C1 segment of cervical spinal cord (tissue), 14 donors: ENCODE measurements at places on chromosomes 1 and 21.

- no peak for DNase-seq
Observed at GRCh38 chr1:201436393-201436792, 14.9 kb upstream of the TNNI1 start.

- peak; percentile 41 for DNase-seq
Observed at GRCh38 chr1:207579436-207579799, 65.5 kb upstream of the CR1L start.

DNA sequence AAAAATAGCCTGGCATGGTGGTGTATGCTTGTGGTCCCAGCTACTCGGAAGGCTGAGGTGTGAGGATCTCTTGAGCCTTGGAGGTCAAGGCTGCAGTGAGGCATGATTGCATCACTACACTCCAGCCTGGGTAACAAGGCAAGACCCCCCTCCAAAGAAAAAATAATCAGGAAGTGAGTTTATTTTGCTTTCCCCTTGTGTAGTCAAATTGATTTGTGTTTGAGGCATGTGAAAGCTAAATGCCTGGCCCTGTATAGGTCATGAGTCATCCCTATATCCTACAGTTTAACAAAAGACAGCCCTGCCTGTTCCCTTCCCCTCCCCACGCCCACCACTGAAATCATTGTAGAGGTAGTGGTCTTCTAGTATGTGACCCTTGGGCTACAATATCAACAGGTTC lies 241.4 kb upstream of the JUN start:
- DNase-seq, result no peak

DNA sequence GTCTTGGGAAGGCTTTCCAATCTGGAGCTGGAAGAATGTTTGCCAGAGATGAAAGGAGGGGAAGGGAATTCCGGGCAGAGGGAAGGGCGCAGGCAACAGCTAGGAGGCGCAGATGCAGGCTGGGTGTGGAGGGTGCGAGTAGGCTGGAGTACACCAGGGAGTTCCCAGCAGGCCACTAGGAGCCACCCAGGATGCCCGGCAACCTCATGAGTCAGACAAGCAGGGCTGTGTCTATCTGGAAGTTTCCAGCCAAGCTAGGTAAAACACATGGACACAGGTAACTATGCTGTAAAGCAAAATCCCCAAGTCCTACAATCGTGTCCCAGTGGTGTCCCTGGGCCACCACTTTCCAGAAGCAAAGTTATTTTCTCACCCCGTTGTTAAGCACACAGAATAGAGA lies 990 bp upstream of the NBL1 start:
- DNase-seq, result no peak

DNA sequence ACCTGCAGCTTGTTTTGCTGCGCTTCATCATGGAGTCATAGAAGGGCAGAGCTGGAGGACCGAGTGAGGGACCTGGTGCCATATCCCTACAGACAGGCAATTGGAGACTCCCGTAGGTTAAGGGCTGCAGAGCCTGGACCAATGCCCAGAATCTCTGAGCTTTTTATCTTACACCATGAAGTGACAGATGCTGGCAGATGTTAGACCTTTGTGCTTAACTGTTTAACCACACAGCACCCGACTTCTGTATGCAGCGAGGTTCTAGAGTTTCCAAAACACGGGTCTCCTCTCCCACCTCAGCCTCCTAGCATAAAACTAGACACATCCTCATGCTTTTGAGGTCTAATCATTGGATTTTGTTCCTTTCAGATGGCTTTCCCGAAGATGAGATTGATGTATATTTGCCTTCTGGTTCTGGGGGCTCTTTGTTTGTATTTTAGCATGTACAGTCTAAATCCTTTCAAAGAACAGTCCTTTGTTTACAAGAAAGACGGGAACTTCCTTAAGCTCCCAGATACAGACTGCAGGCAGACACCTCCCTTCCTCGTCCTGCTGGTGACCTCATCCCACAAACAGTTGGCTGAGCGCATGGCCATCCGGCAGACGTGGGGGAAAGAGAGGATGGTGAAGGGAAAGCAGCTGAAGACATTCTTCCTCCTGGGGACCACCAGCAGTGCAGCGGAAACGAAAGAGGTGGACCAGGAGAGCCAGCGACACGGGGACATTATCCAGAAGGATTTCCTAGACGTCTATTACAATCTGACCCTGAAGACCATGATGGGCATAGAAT lies 47.6 kb downstream of the B3GALT5 start:
- DNase-seq, result no peak

- no peak for DNase-seq
Observed at GRCh38 chr1:54763816-54764132, 549 bp downstream of the PARS2 start.

GRCh38 chr1:176222196-176222595 lies 15.1 kb upstream of the COP1 start:
- no peak for DNase-seq

DNA sequence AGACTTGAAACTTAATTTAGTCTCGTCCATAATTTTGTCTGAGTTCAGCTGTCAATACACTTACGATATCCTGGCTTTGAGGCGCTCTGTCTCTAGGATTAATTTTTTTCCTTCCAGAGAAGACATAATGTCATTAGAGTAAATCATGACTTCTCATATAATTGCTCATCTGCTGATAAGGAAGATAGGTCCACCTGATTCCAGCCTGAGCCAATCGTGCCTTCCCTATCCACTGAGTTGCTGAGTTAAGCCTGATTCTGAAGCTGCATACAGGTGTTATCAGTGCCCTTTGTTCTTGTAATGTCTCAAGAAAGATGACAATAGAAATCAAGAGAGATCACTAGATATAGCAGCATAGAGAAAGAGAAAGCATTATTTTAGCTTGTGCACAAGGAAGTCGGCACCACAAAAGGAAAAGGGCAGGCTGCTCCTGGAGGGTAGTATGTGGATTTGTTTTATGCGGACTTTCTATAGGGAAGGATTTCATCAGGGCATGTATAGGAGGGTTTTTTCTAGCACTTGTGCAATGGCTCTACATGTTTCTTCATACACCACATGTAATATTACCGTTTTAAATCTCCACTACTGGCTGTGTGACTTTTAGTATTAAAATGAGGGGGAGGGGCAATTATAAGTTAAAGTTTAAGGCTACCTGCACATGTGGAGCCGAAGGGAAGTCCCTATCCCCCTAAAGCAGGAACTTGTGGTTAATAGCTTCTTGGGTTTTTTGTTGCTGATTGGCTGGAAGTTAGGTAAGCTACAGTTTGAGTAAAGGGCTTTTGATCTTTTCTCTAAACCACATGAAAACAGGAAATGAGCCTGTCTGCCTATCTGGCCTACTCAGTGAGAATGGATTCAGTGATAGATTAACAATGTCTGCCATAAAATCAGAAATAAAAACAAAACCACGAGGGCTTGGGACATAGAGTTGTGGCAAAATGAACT lies 133.4 kb downstream of the PLPPR5 start:
- DNase-seq, result no peak

DNA sequence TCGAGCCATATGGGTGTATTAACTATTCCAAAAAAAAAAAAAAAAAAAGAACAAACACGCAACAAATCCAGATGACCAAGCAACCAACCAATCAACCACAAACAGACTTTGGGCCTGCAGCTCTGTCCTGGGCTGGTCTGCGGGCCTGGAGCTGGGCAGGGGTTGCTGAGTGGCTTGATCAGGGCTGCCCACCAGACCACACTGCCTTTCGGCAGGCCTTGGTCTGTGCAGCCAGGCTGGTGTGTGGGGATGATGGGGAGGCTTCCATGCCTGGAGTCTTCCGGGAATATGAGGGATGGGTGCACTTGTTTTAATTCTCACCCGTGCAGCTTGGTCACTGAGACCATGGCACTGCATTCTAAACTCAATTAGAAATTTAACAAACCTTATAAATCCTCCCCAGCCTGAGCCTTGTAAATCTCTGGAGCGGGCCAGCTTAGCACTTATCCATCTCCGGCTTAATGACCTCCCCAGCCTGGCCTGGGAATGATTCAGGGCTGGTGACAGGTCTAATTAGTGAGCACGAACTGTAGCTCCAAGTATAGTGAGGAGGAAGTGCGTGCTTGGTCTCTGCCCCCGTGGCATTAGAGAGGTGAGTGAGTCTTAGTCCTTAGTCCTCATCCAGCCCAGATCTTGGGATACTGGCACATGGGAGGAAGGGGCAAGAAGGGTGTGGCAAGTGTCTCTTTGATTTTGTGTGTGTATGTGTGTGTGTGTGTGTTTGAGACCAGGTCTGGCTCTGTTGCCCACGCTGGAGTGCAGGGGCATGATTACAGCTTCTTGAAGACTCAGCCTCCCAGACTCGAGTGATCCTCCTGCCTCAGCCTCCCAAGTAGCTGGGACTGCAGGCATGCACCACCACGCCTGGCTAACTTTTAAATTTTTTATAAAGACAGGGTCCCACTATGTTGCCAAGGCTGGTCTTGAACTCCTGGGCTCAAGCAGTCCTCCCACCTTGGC lies 74.6 kb upstream of the CSF3R start:
- no peak for DNase-seq

GRCh38 chr1:201781437-201781836 lies 47.5 kb upstream of the IPO9 start:
- no peak for DNase-seq

GRCh38 chr1:200976634-200977033 lies 46.9 kb downstream of the KIF21B start:
- no peak for DNase-seq

DNA sequence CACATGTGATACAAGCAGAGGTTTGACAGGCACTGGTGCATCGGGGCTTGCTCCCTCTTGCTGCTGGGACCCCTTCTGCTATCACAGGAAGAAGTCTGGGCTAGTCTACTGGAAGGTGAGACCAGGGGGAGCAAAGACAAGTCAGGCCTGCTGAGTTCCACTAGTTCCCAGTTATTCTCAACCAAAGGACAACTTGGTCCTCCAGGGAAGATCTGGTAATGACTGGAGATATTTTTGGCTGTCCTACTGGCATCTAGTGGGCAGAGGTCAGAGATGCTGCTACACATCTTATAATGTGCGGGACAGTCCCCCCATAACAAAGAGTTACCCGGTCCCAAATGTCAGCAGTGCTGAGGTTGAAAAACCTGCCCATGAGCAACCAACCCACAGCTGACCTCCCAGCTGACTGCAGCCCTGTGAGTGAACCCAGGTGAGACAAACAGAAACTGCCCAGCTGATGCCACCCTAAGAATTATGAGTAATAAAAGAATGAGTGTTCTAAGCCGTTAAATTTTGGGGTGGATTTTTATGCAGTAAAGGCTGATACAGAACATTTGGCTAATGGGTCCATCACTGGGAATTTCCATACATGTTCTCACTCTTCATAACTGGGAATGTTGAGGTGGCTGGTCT lies 71.6 kb downstream of the NENF start:
- no peak for DNase-seq

- no peak for DNase-seq
Observed at GRCh38 chr1:59150577-59151386, 146.1 kb upstream of the FGGY start.

DNA sequence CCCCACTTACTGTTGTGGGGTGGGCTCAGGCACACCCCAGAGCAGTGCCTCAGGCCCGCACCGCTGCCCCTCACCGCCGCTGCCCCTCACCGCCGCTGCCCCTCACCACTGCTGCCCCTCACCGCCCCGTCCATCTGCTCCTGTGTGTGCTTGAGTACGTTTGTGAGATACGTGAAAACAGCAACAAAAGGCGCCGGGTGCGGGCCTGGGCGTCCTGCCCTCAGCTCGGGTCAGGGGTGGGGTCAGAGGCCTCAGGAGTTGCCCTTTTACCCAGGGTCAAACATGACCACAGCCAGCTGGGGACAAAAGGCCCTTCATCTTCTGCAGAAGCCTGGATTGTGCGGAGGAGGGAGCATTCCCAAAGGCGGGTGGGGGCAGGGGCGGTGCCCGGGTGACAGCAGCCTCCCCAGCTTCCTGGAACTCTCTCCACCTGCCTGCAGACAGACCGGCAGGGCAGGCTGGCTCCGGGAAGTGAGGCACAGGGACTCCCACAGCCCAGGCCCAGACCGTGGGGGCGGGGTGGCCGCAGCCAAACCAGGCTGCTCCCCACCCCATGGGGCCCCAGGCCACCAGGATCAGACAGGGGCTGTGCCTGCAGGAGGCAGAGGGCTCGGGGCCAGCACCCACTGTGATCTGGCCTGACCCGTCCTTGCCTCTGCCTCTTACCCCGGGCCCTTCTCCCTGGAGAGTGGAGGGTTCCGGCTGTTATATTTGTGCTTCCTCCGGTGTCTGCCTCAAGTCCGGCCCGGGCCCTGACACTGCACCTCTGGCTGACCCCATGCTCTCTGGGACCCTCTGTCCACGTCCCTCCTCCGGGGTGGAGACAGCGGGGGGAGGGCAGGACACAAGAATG lies 2.3 kb upstream of the VWA1 start:
- peak; percentile 74 for DNase-seq

DNA sequence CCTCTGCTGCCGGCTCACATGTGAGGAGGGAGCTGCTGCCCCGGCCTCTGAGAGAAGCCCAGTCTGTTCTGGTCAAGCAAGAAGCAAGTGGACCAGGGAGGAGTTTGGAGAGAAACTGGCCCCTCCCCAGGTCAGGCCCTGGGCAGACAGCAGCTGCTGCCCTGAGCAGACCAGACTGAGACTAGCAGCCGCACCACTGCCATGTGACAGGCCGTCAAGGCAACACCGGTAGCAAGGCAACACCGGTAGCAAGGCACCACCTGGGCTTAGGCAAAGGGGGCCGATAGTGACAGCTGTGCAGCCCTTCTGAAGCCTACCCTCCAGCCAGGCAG lies 50.3 kb downstream of the ARHGEF16 start:
- DNase-seq, result no peak

GRCh38 chr1:19657511-19657910 lies 7.2 kb upstream of the HTR6 start:
- no peak for DNase-seq

GRCh38 chr1:55636696-55637095 lies 421.5 kb upstream of the USP24 start:
- DNase-seq, result no peak

- no peak for DNase-seq
Observed at GRCh38 chr1:111813440-111814304, 58.0 kb downstream of the DDX20 start.

GRCh38 chr1:47436979-47437446 lies 831 bp upstream of the FOXD2 start:
- DNase-seq, result no peak

DNA sequence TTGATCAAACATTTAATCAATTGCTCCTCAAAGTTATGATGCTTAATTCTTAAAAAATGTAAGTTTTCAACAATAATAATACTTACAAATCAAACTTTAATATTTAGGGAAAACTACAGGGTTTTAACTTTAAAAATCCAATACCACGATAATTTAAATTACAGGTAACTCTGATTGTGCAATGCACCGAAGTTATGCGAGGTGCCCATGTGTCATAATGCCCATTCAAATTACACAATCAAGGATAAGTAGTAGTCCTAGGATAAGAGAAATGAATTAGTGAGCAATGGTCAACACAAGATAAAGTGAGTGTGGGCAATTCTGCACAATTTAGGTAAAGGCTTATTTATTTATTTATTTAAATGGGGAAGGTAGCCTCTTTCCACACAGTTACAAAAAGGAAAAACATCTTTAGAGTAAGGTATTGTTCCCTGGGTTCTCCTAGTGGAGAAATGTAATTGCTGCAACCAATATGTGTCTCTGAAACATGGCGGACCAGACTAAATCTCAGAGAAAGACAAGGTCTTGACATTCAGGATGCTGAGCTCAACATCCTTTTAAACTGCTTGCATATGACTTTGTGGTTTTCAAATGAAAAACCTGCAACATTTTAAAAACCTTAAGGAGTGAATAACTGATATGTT lies 164.2 kb downstream of the TTLL7 start:
- DNase-seq, result no peak

GRCh38 chr1:234507626-234508387 lies 28.8 kb upstream of the TARBP1 start:
- no peak for DNase-seq

GRCh38 chr1:1061682-1062345 lies 12.3 kb downstream of the RNF223 start:
- DNase-seq, result no peak
